ENCODE measurements at places on chromosomes 2 and 18.

DNA sequence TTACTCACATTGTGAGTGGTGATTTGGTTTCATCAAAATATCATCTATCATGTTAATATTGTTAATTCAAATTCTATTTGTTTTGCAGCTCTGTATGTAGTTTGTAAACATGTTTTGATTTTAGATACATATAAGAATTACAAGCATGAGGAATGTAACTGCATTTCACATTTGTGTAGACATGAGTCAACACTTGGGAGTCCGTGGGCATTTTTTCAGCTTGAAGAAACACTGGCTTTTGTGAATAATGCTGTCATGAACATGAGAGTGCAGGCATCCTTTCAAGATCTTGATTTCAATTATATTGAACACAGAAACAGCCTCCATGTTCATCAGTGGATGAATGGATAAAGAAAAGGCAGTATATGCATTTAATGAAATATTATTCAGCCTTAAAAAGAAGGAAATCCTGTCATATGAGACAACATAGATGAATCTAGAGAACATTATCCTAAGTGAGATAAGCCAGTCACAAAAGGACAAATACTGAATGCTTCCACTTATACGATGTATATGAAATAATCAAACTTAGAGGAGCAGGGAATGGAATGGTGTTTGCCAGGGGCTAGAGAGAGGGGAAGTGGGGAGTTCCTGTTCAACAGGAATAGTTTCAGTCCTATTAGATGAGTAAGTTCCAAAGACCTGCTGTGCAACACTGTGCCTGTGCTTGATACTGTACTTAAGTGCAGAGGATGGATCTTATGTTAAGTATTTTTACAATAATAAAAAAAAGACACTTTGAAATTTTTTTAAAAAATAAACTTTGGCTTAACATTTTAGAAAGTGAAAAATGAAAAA lies 194.9 kb downstream of the LRATD1 start:
- DNase-seq: no peak

- DNase-seq: no peak
Observed at GRCh38 chr2:128380961-128381938, 62.6 kb upstream of the HS6ST1 start.

DNA sequence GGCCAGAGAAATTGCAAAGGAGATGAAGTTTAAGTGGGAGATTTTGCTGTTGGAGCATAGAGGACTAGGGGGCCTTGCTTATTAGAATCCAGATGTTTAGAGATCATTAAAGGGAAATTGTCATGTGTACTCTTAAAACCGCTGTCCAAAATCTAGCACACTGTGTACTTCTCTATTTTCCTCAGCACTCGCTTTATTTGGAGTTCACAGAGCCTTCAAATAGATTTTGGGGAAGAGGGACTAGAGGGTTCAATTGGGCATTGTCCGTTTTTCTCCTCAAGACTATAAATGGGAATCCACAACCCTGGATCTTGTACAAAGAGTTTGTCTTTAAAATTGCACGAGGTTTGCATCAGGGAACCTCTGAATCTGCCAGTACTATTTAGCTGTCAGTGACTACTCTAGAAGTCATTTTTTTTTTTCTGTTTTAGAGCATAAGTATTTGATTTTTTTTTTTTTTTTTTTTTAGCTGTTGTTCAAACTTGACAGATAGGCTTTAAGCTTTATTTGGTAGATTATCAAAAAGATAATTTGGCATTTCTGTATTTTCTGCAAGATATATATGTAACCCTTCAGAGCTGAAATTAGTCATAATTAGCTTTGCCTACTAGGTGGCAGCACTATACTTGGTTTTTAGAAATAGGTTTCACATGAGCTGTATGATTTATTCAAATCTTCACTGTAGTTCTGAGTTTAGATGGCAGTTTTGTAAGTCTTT lies 14.2 kb downstream of the PMS1 start:
- no peak for DNase-seq

DNA sequence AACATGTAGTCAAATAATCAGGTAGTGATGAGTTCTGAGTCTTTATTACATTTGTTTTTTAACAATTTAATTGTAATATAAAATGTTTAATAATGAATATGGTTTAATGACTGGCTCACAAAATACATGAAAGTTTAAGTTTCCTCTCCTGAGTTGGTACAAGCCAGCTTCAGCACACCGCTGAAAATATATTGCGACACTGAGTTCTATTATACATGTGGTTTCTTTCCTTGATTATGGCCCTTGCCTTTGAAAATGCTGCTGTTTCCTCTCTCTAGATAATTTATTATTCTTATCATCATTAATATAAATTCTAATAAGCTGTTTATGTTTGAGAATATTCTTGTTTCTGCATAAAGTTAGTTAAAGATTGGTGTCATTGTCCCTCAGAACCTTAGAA lies 249.3 kb downstream of the PARD3B start:
- DNase-seq: no peak

- DNase-seq: peak; percentile 17
Observed at GRCh38 chr2:70901227-70902066, 34.3 kb upstream of the ATP6V1B1 start.

GRCh38 chr2:55009277-55010060 lies 40.8 kb downstream of the RTN4 start:
- no peak for DNase-seq

DNA sequence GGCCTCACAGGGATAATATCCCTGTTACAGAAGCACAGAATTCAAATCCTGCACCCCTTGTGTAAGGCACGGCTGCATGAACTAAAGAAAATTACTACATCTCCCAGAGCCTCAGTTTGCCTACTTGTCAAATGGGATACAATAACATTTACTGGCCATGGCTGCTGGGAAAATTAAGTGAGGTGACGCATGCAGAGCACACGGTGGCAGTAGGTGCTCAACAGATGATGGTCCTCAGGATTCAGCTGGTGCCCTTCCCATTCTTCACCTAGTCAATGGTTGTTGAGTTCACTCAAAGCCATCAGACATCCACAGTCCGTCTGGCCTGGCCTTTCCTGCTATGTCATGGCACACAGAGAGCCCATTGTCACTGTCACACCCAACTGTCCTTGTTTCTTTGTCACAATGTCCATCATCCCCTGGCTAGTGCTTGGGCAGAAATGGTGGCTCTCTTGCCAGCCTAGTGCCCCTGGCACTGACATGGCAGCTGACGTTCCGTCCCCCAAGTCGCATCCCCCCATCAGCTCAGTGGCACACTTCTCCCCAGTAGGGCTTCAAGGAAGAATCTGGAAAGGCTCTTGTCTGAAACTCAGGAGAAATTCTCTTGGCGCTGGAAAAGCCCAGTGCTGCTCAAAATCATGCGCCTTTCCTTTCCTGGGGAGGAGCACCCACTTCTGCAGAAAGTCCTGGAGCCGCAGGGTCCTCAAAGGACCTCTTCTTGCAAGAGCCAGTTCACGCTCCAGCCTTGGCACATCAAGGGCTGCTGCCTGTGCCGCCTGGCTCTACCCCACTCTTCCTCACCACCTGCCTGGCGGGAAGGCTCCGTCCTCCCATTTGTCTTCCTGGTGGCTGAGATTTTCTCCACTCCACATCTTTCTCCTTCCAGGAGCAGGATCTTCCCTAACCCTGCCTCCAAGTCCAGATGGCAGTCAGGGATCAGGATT lies 55.9 kb upstream of the SLC66A3 start:
- no peak for DNase-seq

GRCh38 chr2:191299866-191300265 lies 54.7 kb downstream of the MYO1B start:
- no peak for DNase-seq

DNA sequence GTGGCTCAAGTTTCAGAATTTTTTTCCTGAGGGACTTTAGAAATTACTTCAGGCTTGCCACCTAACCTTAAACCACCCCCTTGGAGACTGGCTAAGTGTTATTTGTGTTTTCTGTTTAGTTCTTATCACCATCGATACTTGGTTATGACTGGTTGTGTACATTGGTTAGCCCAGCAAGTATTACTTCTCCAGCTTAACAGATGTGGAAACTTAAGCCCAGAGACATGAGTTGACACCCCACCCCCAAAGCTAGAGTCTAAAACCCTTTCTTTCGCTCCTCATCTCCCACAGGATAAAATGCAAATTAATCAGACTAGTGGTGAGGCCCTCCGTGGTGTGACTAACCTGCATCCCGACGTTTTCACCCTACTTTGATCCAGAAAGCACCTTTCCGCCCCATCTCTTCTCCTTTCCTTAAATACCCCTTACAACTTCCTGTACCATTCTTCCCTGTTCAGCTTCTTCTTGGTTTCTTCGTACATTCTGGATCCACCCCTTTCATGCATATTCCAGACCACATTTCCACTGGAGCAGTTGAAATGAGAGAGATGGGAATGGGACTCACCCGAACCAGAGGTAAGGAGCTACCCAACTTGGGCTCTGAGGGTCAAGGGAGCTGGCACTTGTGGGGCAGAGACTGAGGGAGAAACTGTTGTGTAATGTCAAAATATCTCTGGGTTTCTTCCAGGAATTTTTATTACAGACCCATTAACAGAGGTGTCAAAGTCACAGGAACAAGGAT lies 819 bp upstream of the MAP3K2 start:
- no peak for DNase-seq

- no peak for DNase-seq
Observed at GRCh38 chr2:56540916-56541315, 357.1 kb downstream of the CCDC85A start.

- DNase-seq: no peak
Observed at GRCh38 chr2:42385225-42385624, 24.2 kb upstream of the COX7A2L start.

DNA sequence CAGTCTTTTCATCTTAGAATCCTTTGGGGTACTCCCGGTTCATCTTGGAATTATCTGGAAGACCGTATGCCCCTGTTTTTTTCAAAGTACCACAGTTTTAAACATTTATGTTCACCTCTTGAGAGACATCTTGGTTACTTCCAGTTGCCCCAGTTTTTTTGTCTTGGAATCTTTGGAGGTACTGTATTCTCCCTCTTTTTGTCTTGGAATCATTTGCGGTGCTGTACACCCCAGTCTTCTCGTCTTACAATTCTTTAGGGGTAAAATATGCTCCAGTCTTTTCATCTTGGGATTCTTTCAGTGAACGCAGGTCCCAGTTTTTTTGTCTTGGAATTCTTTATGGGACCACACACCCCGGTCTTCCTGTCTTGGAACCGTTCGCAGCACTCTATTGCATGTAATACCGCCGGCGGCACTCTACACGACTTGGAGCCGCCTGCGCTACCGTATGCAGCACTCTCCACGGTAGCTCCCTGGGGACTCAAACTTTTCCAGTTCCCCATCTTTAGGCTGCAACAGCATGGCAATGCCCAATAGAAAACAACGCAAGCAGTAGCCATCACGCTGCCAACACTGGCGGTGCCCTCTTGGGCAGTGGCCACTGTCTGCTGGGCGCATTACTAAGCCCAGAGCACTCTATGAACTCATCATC lies 21.2 kb upstream of the ZDBF2 start:
- no peak for DNase-seq

GRCh38 chr18:65439188-65439587 lies 311.6 kb upstream of the CDH7 start:
- DNase-seq: no peak

DNA sequence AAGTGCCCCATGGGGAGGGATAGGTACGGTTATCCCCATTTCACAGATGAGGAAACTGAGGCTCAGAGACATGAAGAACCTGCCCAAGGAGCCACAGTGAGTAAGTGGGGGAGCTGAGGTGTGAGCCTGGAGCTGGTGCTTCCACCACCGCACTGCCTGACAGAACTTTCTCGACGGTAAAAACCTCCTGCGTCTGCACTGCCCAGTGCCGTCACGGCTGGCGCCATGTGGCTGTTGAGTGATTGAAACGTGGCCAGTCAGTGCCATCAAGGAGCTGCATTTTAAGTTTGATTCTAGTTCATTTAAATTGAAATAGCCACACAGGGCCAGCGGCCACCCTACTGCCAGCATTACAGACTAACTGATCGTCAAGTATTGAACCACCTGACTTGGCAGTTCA lies 217.1 kb downstream of the AGAP1 start:
- no peak for DNase-seq

DNA sequence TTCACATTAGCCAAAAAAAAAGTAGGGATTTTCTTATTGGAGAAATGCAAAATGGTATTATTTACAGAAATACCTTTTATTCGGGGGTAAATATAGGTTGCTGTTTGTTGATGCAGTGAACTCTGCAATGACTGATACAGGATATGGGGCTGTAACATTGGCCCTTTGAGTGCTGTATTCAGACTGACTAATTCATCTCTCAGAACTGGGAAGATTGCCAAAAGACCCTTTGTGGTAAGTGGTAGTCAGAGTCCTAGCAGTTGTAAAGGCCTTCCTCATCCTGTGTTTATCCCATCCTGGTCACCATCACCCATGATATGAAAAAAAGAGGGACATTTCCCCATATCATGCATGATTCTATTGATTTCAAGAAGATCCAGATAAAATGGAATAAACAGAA lies 14.0 kb upstream of the DCC start:
- no peak for DNase-seq

GRCh38 chr2:196259507-196260481 lies 88.4 kb upstream of the STK17B start:
- DNase-seq: peak; percentile 61

GRCh38 chr2:18345848-18346247 lies 214.6 kb downstream of the RDH14 start:
- DNase-seq: no peak

- DNase-seq: peak; percentile 78
Observed at GRCh38 chr2:12493031-12493513, 223.7 kb upstream of the TRIB2 start.

DNA sequence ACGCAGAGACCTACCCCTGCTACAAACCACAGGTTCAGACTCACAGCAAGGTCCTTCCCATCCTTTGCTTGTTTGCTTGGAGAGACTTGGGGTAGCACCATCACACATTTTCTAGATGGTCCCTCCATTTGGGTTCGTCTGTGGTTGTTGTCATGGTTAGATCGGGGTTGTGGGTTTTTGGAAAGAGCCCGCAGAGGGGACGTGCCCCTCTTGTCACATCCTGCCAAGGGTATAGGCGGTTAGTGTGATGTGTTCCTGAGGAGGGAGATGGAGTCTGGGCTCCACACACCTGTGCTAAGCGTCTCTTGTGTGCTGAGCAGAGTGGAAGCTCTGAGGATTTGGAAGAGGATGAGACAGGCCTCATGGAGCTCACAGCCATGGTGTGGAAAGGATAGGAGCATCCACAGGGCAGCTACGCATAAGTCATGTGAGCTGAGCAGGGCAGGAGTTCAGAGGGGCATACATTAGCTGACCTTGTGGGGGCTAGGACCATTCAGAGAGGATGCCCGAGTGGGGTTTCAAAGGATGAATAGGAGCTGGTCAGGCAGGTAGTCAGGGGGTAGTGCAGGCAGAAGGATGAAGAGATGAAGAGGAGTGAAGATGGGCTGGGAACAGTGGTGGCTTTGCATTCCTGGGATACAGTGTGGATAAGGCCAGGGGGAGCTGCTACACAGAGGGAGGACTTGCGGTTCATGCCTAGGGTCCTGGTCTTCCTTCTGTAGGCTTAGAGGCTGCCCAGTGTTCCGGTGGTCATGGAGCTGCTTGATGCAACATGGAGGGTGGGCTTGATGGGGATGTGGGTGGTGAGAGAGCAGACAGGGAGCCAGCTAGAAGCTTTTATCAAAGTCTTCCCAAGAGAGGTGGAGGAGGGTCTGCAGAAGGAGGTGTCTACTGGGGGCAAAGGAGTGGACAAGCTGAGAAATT lies 62.9 kb downstream of the ACKR3 start:
- DNase-seq: no peak

Data from CD4-positive, alpha-beta T cell treated with Interleukin-17A for 4 hours (primary cell).